CD4-positive, alpha-beta T cell treated with Interferon alpha-2 for 1 hour (primary cell): ENCODE measurements at places on chromosomes 5 and 9.

- DNase-seq = no peak
Observed at GRCh38 chr5:14721990-14722656, 57.6 kb downstream of the OTULIN start.

DNA sequence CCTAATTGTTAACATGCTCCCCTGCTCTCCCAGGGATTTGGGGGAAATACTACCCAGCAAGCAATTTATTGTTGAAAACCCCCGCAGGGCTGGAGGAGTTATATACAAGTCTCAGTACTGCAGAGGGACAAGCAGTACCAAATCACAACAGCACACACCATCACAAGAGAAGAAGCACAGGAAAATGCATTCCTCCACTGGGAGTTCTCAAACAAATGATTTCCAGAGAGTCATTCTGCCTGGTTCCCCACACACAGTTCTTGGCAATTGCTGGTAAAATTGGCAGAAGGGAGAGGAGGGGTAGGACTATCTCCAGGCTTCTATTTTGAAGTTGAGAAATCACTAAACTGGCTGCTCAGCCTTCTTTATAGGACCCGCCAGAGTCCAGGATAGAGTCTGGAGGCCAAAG lies 16.8 kb downstream of the SIL1 start:
- DNase-seq = no peak

- DNase-seq = no peak
Observed at GRCh38 chr9:110729641-110730040, 61.0 kb downstream of the MUSK start.

GRCh38 chr5:5330728-5331452 lies 91.6 kb upstream of the ICE1 start:
- no peak for DNase-seq

DNA sequence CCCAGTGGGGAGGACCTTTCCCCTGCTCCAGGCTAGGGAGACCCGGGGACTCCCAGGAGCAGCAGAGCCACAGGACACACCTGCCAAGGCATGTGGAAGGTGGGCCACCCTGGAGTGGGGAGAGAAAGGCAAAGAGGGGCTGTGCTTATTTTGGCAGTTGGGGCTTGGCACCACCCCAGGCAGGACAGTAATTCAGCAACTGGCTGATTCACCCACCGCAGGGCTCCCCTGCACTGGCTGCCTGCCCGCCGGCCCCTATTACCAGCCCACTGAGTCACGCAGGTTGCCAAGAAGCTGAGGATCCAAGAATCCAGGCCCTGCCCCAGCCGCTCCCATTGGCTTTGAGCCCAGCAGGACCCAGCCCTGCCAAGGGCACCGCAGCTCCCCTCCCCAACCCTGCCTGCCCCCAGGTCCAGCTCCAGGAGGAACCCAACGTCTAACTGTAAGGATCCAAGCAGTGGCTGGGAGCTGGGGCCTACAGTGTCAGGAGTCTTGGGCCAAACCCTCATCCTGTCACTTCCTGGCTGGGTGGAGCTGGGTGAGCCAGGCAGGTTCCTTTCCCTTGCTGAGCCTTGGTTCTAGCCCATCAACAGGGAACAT lies 14.2 kb upstream of the RALGDS start:
- peak; percentile 23 for DNase-seq

GRCh38 chr9:85004818-85005413 lies 335.4 kb downstream of the NTRK2 start:
- DNase-seq = no peak

- no peak for DNase-seq
Observed at GRCh38 chr5:81080809-81081460, 120.8 kb downstream of the RASGRF2 start.

DNA sequence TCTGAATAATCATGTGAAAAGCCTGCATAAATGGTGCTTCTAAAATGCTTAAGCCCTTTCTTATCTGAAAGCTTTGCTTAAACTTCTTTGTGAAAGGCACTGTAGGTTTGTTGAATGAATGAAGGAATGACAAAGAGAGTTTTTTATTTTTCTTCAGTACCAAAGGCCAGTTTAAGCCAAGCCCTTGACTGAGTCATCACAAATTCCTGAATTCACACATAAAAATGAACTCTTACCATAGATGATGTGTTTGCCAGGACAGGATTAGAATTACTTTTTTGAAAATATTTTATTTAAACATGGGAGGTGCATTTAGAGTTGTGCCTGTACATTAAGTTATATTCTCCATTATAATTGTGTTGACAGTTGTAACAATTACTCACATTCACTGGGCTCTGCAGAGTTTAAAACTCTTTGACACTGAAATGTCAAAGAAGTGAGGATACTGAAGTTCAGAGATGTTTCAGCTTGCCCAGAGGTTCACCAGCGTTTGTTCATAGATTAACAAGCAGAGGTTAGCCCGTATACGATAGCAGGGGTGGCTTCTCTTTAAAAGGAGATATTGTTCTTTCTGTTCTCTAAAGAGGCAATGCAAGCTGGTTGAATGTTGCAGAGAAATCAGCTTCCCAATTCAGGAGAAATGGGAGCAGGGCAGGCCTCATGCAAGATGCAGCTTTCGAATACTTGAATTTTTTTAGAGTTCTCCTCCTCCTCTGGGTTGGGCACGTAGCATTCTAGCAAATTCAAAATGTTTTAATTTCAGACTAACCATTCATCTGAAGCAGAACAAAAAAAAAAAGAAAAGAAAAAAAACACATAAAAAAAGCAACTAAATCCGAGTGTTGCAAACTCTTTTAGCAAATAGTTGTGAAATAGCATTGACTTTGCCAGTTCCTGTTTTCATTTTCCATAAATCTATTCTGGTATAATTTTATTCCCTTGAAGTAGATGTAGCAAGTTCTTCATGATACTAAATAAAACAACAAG lies 358.7 kb upstream of the KLF4 start:
- no peak for DNase-seq

DNA sequence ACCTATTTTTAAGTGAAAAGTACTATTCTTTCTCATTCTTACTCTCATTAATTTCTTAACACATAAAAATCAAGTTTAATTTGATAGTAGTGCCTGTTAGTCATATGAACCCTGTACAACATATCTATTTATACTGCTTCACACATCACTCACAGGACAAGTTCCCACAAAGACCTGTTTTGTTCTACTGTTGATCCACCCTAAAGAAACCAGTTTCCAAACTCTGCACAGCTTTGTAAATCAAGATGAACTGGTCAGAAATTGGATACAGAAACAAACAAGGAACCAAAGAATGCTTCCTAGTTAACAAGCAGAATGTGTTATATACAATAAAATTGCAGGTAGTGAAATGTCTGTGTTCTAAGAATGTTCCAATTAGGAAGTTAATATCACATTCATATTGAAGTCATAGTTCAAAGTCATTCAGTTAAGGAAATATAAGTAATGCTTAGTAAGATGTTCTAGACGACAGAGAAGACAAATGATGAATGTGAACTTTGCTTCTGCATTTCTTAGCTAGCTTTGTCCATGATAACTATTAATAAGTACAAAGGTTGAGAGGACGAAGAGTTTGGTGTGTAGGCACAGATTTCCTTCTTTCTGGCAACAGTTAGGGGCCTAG lies 33.4 kb downstream of the C9orf85 start:
- DNase-seq = no peak

- no peak for DNase-seq
Observed at GRCh38 chr5:125926172-125926571, 497.0 kb upstream of the GRAMD2B start.

DNA sequence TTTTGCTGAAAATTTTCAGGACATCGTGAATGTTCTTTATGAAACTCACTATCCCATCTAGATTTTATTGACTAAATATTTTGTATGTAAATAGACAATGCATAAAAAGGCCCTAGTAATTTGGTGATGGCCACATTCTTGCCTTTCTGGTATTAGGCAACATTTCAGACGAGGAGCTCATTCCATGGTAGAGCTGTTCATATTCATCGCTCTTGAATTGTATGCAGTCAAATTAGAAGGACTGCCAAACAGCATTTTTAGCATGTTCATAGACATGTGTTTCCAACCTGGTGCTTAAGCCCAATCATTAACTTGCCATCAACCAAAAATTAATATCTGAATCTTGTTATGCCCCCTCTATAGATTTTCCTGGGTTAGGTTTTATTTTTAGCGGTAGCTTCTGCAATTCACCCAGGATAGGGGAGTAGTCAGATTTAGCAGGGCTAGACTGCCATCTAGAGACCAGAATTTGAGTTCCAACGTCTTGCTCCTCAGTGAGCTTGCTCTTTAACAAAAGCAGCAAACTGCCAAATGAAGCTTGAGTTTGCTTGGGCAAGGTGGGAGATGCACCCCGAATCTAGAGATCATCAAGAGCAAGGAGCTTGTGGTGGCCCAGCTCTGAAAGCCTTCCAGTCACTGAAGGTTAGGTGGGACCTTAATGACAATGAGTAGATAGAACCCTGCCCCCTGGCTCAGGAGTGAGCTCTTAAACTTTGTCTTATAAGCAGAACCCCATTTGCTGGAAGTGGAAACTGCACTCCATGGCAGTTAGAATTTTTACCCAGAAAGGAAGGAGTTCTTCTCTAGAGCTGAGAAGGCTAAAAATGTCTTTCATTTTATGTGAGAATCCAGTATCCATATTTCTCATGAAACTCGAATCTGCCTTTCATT lies 456.2 kb downstream of the RASEF start:
- DNase-seq = peak; percentile 8

- DNase-seq = no peak
Observed at GRCh38 chr9:68851657-68852056, 146.6 kb downstream of the PIP5K1B start.

DNA sequence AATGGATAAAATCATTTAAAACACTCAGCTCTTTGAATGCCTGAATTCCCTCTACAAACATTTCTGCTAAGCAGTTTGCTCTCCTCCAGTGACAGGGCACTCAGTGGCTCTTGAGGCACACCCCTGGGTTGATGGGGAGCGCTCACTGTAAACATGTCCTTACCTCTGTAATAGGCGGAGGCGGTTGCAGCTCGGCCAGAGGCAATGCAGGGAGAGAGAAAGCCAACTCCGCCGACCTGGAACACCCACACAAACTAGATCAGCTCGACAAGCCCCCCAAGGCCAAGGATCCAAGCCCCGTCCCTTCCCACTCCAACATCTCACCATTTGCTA lies 329 bp downstream of the CDC23 start:
- DNase-seq = no peak

GRCh38 chr5:90366948-90367347 lies 42.6 kb downstream of the CETN3 start:
- DNase-seq = no peak

GRCh38 chr5:67652201-67652600 lies 455.6 kb upstream of the CD180 start:
- DNase-seq = no peak

- DNase-seq = no peak
Observed at GRCh38 chr5:59866661-59867060, 26.9 kb downstream of the PDE4D start.
